ENCODE measurements at places on chromosomes 3 and 15.

GRCh38 chr3:185709251-185709955, 115.4 kb downstream of the IGF2BP2 start:
- DNase-seq = no peak

DNA sequence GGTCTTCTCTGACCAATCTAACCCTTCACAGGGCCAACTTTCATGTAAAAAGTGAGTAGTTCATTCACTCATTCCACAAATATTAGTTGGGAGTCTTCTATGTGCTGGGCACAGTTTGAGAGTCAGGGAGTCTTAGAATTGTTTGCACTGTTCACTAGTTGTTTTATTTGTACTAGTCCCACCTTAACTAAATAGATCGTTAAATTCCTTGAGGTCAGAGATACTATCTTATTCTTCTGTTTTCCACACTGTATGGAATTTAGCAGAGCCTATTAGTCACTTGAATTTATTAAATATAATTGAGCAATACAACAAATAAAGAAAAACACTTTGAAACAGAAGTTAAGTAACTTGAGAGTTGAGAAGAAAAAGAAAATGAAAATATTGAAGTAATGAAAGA, 40.8 kb upstream of the SPTSSB start:
- DNase-seq = no peak

DNA sequence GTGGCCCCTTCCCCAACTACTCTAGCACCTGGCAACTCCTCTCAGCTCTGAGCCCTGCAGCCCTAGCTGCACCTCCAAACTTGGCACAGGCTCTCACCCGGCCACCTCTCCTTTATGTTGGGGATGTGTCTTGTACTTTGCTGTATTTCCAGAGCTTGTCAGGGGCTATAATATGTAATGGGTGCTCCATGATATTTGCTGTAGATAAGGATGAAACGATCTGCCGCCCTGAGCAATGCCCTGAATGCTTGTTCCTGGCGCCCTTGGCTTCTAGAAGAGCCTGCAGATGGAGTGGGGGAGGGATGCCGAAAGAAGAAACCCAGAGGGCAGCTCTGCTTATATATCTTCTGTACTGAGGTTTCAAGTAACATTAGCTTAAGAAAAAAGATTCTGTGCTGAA, 35.9 kb upstream of the ZBTB38 start:
- no peak for DNase-seq

GRCh38 chr15:67967871-67968431, 86.2 kb upstream of the PIAS1 start:
- DNase-seq = peak; percentile 3
